Stimulated activated CD8-positive, alpha-beta memory T cell treated with anti-CD3 and anti-CD28 coated beads, Interleukin-2, amount 100 ng/mL, for 48 hours (primary cell): ENCODE measurements at places on chromosomes 1 and 21.

DNA sequence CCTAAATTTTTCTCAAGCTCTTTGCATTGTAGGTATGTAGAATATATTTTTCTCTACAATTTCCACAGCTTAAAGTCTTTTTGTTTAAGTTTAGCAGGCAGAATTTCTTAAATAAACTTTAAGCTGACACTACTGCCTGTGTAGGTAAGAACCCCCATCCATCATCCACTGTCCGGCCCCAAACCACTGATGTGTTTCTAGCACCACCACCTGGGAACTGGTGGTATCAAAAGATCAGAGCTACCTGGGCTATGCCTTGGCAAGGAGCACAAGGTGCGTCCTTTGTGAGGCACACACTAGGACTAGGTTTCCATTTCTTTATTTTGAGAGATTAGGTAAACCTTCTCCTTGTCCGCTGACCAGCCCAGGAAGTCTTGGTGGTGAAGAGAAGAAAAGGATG lies 10.5 kb upstream of the LELP1 start:
- no peak for DNase-seq

- DNase-seq, result no peak
Observed at GRCh38 chr1:243837907-243838535, 12.0 kb downstream of the AKT3 start.

- DNase-seq, result no peak
Observed at GRCh38 chr1:182651339-182651724, 33.1 kb downstream of the RGS8 start.

GRCh38 chr1:59218521-59219236 lies 78.2 kb upstream of the FGGY start:
- no peak for DNase-seq

DNA sequence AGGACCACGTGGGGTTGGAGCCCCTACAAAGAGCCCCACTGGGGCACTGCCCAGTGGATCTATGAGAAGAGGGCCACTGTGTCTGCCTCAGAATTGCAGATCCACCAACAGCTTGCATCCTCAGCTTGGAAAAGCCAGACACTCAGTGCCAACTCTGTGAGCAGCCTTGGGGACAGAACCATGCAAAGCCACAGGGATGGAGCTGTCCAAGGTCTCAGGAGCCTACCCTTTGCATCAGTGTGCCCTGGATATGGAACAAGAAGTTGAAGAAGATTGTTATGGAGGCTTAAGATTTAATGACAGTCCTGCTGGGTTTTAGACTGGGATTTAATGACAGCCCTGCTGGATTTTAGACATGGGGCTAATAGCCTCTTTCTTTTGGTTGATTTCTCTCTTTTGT lies 1670.9 kb downstream of the PLA2G4A start:
- no peak for DNase-seq

DNA sequence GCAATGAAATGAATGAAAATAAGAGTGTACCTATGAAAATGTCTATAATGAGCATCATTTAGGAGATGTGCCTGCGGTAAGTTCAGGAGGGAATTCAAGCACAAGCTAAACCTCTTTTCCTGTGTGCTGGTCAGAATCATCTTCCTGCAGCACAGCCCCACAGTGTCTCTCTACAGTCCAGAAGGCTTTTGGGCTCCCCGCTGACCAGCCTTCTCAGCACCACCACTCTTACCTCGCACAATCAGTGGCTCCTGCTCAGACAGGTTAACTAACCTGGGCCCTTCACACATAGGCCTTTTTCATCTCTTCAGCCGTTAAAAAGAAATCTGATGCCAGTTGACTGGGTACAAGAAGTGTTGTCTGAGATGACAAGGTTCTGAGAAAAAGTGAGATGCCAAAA lies 57.7 kb downstream of the LRRC8C start:
- DNase-seq, result no peak

DNA sequence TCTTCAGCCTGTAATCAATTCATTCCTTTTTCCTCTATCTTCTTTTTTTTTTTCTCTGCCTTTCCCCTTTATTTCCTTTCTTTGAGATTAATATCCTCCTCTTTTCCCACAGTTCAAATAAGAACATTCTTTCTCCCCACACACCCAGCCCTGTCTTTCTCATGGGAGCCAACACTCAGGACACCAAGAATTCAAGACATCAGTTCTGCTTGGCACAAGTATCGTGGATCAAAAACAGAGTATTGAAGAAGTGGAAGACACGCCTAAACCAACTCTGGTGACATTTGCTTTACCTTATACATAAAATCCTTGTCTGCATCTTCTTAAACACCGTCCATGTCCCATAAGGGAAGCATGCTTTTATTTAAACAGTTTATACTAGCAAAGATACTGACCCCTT lies 2.9 kb downstream of the CD1E start:
- no peak for DNase-seq

GRCh38 chr1:167704715-167705114 lies 17.1 kb upstream of the MPZL1 start:
- no peak for DNase-seq

- DNase-seq, result no peak
Observed at GRCh38 chr1:240134596-240134995, 42.9 kb downstream of the FMN2 start.

GRCh38 chr1:16927256-16927655 lies 5.5 kb downstream of the CROCC start:
- no peak for DNase-seq

DNA sequence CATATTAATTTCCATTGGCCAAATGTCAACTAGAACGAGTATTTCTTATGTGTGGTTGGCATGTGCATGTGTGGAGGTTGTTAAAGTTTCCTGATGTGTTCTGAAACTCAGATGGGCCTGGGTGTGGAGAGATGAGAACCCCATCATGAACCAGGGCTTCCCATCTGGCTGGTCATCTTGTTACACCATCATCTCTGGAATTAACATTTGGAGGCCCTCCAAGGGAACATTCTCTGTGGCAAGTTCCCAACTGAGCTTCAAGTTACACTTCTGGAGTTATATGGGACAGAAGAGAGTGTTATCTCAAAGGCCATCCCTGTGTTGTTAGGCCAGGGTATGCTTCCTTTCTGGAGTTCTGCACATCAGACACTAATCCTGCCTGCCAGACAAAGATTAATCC lies 183.6 kb downstream of the TTLL7 start:
- no peak for DNase-seq

DNA sequence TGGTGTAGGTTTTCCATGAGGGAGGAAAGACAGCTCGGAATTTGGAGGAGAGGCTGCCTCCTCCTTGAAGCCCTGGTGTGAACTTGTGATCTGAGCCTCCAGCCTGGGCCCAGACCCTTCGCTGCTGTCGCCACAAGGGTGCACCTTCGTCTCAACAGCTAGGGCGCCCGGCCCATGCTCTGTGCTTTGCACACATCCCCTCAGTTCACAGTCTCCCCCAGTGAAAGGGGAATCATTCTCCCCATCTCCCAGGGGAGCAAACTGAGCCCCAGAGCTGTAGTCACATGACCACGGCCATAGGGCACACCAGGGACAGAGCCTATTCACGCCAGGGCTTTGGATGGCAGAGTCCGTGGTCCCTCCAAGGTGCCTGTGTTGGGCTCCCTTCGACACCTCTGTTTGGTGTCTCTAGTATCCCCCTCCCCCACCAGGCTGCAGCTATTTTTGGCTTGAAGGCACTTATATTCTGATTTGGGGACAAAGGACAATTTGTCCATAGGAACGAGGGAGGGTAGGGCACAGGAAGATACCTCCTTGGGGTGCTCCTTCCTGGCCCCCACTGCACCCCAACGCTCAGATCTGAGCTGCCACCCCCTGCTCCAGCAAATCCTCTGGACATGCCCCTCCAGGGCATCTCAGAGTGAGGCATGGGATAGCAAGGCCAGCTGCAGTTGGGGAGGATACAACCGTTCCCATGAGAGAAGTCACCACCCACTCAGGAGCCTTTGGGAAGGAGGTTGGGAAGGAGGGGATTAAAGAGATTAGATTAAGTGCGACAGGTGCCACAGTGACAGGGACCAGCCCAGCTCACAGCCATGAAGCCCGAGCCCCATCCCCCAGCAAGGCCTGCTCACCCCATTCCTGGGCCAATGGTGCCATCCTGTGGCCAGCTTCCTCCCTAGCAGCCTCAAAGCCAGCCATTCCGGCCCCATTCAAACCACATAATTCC lies 15.7 kb downstream of the MATN1 start:
- DNase-seq, result peak; percentile 62

DNA sequence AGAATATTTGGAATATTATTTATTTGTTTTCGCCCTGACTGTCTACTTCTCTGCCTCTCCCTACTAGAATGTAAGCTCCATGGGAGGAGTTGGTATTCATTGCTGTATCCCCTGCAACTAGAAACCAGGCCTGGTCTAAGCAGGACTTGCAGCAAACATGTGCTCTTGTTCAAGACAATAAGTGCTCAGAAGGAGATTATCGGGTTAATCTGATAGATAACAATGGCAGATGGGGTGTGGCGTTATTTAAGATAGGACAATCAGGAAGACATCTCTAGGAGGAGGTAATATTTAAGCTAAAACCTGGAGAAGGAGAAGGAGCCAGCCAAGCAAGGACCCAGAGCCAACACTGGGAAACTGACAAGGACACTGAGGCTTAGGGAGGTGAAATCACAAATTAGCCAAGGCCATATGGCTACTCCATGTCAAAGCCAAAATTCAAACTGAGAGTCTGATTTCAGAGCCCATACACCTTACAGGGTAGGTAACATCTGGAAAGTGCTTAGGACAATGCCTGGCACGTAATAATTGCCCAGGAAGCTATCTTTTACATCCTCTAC lies 41.5 kb downstream of the STYXL2 start:
- no peak for DNase-seq

DNA sequence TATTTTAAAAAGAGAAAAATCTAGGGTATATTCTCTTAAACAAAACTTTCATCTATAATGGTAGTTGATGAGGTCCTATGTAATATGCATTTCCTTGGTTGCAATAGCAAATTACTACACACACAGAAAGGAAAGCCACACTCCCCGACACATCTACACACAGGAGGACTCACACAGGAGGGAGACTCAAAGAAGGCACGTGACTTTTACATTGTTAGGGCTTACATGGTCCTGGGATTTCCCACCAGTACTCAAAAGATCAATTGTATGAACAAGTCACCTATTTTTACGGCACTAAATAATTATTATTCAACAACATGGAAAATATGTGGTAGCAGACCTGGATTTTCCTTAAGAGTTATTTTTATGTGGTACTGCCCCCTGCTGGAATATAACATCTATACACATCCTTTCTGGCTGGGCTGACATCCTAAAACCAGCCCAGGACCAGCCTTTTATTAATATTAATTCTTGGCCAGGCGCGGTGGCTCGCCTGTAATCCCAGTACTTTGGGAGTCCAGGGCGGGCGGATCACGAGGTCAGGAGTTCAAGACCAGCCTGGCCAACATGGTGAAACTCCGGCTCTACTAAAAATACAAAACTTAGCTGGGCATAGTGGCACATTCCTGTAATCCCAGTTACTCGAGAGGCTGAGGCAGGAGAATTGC lies 33.9 kb upstream of the LGALS8 start:
- no peak for DNase-seq

DNA sequence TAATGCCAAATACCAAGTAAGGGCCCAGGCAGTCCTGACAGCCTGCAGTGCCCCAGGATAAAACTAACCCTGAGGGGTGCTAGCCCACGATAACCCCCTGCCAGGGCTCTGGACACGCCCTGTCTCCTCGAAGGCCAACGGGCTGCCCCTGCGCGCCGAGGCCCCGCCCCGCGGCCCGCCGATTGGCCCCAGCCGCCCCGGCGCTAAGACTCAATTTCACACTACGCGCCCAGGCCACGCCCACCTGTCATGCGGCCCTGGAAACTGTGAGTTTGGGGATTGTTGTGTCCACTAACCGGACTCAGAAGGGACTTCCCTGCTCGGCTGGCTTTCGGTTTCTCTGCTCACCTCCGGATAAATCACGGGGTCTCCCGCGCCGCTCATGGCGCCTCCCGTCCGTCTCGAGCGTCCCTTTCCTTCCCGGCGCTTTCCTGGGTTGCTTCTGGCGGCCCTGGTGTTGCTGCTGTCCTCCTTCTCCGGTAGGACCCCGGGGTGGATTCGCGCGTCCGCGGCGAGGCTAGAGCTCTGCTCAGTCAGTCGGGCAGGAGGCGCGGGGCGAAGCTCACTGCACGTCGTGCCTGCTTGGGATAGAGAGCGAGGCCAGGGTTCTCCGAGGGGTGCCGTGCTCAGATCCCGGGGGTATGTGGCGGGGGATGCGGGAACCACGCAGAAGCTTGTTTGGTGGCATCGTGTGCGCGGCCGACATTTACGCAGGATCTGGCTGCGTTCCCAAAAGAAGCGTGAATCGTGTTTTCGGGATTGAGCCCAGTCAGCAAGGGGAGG lies at the start of gene CR1L:
TSS of gene CR1L (plus strand) at position 282 of the 783 bp plus-strand sequence. CDS start at position 383, 101 bp downstream.
- DNase-seq, result peak; percentile 70

DNA sequence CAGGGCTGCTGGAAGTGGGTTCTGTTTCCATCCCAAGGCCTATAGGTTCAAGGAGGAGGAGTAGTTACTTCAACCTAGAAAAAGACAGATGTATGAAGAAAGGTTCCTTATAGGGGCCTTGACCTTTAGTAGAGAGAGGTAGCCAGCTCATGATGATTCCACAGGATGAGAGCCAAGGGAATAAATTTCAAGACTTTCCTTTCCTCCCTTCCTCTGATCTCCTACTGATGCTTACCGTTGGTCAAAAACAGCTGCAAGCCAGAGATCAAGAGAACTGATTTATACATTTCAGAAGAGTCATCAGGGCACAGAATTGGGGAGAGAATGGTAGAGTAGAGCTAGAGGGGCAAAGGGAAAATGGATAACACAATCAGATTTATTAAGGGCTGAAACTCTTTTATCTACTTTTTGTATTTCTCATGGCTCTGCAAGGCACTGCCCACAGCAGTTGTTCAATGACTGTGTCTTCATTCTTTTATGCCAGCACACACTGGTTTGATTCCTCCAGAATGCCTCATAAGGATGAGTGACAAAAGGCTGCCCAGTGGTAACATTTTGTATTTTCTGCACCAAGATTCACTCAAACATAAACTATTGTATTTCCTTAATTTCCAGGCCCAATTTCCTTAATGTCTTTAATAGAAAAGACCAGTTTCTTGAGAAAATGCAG lies 37.4 kb downstream of the AK5 start:
- DNase-seq, result no peak

DNA sequence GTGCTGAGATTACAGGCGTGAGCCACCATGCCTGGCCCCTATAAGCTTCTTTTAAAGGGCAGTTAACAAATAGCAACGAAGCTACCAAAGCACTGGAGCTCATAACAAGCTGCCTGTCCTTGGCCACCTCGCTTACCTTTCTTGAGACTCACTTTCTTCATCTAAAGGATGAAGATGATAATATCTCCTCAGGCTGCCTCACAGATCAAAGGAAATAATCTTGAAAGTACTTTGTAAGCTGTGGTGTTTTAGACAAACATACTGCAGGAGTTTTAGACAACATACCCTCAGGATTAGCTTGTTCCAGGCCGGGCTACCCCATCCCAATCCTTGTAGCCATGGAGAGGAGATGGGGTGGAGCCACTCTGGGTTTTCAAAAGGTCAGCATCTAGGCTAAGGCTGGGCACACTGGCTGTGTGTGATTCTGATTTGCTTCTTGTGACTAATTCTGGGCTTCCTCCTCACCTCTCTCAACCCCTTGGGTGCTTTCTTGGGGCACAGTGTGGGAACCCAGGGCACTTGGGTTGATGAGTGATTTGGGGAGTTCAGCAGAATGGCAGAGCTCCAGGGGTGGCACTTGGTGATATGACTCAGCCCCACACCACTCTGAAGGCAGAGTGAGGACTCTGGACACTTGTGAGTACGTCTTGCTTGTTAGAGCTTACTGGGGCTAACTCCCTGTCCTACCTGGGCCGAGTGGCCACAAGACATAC lies 5.2 kb downstream of the GPR25 start:
- peak; percentile 43 for DNase-seq

- DNase-seq, result no peak
Observed at GRCh38 chr1:185694081-185694480, 40.1 kb upstream of the HMCN1 start.
